Pericardium fibroblast (primary cell): ENCODE measurements at places on chromosomes 11 and 22. TPM values are rescaled to one million over a fixed set of nuclear protein-coding genes. Genes with fewer than 3 reads are reported as not detected.

OR8B4 gene
- total RNA-seq: not detected in 2 replicates

FOSL1 gene
- total RNA-seq: 4.9 and 8.5 TPM in 2 replicates

PRRG4 gene
- total RNA-seq: not detected in 2 replicates

LMO1 gene
- total RNA-seq: not detected in 2 replicates

MPZL3 gene
- 0.17 and 0.82 TPM in 2 replicates for total RNA-seq

HSPB2 gene
- total RNA-seq: 0.23 and 1.2 TPM in 2 replicates

CRYBA4 gene
- not detected in 2 replicates for total RNA-seq
